Hematopoietic multipotent progenitor cell (in vitro differentiated cells): ENCODE measurements at places on chromosomes 3 and 15.

- no peak for DNase-seq
These were observed 26.5 kb downstream of the FGF12 start for GRCh38 chr3:192700885-192701284.

DNA sequence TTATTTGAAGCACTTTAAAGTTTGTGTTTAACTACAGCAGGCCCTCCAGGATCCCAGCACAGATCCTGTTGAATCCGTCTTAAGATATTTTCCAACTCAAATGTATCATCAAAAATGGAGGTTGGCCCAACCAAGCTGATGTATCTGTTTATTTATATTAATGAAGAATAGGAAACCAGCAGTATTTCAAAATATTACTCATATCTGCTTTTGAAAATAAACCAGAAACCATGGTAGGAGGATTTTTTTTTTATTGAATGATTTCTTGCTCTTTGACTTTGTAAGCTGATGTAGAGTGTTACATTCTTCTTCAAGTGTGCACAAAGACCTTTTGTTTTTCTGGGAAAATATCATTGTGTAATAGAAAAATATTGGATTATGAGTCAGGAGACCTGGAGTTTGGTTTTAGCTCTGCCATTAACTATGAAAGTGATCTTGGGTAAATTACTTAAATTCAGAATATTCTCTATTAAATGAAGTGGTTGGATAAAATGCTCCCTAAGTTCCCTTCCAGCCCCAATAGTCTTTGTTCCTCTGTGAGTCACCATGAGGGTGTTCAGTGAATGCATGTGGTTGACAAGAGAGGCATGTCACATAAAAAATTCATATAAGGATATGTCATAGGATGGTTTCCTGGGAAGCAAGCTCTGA, 221.3 kb upstream of the GAP43 start:
- no peak for DNase-seq

DNA sequence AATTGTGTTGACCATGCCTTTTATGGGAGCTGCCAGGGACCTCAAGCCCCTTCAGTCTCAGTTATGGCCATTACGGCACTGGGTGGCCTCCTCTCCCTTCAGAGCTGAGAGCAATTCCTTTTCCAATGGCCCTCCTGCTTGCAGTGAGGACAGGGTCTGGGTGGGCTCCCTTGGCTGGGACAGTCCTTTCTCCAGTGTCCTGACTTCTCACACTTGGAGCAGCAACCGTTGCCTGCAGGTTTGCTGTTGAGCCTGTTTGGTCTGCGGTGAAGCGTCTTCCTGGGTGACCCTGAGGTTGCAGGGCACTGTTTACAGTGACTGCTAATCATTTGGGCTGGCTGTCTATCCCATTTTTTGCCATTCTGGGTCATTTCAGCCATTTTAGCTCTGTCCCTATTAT, 3.5 kb upstream of the CCDC80 start:
- DNase-seq = no peak

DNA sequence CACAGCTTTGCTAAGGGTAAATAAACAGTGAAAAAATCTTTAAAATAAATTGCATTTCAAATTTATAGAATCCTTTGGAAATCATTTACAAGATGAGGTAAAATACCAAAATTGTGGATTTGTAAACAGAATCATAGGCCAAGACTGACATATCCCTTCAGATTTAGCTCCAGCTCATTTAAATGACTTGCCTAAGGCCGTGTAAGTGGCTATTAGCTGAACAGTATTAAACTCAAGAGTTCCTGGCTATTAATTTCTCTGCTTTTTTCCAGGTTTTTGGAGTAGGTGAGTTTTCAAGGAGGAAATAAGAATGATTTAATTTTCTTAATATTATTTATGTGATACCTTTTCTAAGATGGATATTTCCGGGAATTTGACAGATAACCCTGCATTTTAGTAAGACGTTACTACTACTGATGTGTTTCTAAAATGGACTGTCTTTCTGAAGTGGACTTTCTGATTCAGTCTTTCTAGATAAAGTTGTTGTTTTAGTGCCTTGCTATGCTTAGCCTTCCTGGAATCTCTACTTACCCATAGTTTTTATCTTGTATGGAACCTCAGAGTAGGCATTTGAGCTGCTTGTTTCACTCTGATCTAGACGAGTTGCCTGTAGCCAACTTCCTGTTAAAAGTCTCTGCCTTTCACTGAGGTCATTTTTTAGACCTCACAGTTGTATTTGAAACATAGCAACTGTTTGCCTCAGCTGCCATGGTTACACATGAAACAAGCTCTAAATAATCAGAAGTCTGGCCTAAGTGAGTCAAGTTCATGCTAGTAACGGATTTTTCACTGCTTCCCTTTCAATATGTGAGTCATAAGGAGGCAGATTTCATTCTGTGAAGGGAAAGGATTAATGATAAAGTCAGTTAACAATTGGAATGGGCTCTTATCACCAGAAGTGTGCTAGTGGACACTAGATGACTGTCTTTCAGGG, 127.0 kb downstream of the KLHL25 start:
- peak; percentile 97 for DNase-seq

- DNase-seq = no peak
These were observed 30.7 kb downstream of the NANOGP8 start for GRCh38 chr15:35054380-35054779.

DNA sequence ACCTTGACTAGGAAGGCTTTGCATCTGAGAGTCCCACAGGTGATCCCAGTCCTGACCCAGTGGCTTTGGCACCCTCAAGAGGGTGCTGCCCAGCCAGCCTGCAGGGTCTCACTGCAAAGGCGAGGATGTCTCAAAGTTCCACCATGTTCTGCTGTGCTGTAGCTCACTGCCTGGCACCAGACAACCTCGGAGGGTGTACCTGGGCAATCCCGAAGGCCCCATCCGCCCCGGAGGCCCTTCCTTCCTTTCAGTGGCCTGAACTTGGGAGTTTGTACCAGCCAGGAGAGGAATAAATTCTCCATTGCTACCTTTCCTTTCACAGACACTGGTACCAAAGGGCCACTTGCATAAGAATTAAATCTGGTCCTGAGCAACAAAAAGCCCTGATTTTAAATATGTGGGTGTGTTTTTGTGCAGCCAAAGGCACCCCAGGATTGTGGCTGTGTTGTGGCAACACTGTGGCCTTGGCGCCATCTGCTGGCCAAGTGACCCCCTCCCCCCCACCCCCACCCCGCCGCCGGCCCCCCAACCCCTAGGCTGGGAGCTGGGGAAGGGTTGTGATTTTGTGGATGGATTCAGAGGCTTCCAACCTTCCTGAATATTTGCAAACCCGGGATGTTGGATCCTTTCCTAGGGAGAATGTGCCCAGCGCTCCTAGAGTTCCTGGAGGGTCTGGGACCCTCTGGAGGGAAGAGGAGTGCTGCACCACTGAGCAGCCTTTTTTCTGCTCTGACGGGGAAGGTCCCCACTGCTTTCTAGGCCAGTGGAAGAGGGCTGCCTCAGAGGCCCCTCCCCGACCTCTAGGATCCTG, 9.7 kb upstream of the PTPN23 start:
- DNase-seq = no peak

DNA sequence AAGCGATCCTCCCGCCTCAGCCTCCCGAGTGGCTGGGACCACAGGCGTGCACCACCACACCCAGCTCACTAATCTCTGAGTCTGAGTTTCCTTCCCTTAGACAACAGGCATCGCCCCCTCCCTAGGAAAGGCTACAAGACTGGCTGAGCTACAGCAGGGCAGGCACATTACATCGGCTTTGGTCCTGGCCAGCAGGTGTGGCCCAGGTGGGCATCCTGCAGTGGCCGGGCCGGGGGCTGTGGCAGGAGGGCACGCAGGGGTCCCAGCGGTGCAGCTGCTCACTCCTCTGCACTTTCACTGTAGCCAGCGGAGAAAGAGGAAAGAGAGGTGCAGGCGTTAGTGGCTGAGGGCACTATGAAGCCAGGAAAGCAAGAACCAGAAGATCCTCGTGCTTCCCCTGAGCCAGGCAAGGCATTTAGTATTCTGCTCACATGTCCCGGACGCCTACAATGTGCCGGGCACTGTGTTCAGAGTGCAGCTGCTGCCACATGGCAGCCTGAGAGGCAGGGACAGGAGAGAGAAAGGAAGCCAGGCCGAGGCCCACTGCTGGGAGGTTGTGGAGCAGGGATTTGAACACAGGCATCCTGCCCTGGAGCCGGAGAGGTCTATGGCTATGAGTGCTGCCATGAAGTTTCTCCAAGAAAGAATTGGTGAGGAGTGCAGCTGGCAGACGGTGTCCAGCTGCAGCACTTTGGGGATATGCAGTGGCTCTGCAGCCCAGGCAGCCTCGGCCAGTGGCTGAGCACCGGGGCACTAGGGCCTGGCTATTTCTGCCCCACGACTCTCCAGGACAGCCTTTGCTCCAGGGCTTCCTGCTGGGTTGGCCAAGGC, 22.3 kb downstream of the GRIP2 start:
- DNase-seq = no peak

DNA sequence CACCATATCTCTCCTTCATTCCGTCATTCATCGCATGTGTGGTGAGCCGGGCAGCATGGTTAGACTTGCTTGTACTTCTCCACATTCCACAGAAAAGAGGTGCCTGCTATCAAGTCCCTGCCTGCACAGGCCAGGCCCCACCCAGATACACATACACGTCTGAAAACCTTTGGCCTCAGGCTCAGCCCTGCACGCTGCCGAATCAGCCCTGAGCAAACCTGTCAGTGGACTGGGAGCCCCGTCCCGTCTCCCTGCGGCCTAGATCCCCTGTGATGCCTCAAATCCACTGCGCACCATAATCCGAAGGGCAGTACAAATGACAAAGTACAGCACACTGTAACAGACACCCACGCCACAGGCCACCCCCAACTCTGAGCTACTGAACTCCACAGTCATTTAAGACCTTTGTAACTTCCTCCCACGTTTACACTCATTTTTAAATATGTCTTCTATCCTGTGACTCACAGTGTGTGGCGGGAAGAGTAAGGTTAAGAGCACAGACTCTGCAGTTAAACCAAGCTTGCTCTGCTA, 67.1 kb downstream of the MB21D2 start:
- DNase-seq = no peak

DNA sequence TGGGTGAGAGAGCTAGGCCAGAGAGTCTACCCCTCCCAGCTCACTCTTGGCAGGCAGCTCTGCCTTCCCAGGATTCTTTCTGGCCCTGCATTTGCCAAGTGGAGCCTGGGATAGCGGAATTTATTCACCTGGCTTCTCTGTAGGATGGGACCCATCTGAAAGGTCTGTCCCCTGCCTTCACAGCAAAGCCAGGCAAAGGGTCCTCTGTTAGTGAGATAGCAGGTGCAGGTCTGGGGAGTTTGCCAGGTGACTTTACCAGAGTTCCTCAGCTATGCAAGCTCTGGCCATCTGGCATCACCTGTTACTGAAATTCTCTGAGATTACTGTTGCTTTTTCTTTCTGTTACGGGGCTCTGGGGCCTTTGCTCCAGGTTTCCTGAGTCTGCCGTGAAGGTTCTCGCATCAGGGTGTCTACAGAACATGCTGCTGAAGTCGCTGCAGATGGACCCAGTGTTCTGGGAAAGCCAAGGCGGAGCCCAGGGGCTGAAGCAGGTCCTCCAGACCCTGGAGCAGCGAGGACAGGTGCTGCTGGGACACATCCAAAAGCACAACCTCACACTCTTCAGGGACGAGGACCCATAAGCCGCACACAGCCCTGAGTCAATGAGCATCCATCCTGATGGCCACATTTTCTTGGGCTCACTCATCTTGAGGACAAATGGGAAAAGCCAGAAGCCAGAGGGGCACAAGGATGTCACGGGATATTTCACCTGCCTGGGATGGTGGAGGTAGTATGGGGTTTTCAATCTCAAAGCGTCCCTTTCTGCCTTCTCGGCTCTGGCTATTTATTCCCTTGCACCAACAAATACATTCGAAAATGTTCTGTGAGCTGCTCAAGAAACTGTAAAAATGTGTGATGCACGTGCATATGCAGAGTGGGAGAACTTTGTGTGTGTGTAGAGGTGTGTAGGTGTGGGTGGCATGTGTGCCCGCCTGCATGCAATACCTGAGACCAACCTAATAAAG, 49.8 kb downstream of the POMGNT2 start:
- DNase-seq = no peak

GRCh38 chr3:107545680-107546120, 22.9 kb downstream of the BBX start:
- DNase-seq = no peak

GRCh38 chr15:59339252-59339672, 33.4 kb downstream of the MYO1E start:
- DNase-seq = no peak

- DNase-seq = no peak
These were observed 403.2 kb downstream of the PTPRG start for GRCh38 chr3:61964566-61964965.

DNA sequence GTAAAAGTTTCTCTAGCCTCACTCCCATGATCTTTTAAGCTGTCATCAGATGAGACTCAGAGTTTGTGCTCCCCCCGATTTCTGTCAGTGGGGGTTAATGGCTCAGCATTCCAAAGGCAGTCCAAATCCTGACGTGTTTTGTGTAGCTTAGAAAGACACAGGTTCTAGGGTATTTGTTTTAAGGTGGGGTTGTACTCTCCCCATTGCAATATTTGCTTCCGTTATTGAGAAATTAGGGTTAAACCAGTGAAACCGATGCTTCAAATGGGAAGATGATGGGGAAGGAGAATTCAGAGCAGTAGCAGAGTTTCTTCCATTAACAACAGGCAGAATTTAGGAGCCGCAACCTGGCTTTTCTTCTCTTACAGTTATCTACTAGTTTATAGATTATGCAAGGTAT, 3.4 kb downstream of the PIGB start:
- no peak for DNase-seq

- DNase-seq = no peak
These were observed 15.4 kb upstream of the PRKAR2A start for GRCh38 chr3:48863122-48863521.

- no peak for DNase-seq
These were observed 15.3 kb downstream of the PYDC2 start for GRCh38 chr3:191476066-191476772.

DNA sequence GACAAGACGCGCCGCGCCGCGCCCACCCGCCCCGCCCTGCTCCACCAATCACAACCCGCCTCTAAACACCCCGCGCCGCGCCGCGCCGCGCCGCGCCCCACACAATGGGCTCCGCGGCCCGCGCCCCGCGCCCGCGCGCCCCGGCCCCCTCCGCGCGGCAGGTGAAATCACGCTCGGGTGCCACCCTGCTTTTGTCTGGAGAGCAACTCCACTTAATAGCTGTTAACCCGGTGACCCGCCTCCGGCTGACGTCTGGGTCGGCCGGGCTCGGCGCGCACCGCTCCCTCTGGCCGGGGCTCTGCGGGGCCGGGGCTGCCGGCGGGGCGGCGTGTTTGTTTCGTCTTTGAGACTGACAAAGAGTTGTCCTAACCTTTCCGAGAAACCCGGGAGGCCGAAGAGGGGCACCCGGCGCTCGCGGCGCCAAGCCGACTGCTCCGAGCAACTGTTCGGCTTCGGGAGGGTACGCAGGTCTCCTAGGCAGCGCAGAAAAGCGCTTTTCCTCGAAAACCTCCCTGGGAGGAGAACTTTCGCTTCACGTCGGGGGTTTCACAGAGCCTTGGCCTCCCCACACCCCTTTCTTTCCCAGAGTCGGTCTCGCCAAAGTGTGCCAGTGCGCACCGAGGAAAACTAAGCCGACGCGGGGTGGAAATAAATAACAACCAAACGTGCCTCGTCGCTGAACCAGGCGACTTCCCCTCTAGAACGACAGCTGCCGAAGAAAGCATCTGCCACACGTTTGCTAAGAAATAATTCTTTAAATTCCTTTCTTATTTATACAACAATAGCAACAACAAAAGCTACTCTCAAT, 518.4 kb downstream of the FOXP1 start:
- DNase-seq = no peak
